Natural killer cell treated with Interleukin-12 subunit alpha and Interleukin-12 subunit beta and Interleukin-15 and Interleukin-18, amount 100 ng/mL, for 72 hours (primary cell): ENCODE measurements at places on chromosomes 3 and 15. TPM values are rescaled to one million over a fixed set of nuclear protein-coding genes. Genes with fewer than 3 reads are reported as not detected.

GRCh38 chr3:127254033-127254644 is 33.7 kb downstream of the PRR20G start:
- DNase-seq, result no peak

- DNase-seq, result no peak
These were observed 479.1 kb downstream of the ZBBX start for GRCh38 chr3:166900866-166901577.

DNA sequence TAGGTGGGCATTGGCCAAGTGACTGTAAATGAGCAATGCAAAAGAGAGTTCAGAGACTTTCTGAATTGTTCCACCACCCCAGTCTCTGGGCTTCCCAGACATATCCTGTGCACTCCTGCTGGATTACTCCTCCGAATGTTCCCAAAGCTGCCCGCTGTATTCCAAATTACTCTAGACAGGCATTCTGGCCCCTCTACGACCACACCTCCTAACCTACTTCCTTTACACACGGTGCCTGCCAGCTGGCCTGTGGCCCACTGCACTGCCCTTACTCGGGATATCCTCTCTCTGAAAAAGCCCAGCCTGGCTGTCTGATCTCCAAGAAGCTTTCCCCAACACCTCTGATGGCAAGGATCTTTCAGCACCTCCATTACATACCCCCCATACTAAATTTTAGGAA is 66.6 kb downstream of the DUT start:
- no peak for DNase-seq

- no peak for DNase-seq
These were observed 52.5 kb downstream of the CLDN11 start for GRCh38 chr3:170471149-170471548.

- DNase-seq, result no peak
These were observed 35.1 kb downstream of the MYH15 start for GRCh38 chr3:108475220-108475782.

DNA sequence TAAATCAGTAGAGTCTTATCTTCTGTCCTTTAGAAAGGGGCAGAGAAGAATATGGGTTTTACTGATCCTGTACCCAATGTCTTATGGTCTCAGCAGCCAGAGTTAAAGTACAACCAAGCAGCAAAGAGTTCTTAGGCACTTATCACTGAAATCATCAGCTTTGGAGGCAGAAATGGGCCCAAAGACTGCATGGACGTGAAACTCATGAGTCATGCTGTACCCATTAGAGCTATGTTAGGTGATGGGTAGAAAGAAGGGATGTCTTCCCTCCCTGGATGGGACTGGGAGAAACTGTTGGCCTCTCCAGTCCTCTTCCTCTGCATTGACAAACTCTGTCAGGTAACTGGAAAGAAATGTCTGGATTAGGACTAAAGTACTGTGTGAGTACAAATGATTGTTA is 63.4 kb downstream of the EOMES start:
- no peak for DNase-seq

DNA sequence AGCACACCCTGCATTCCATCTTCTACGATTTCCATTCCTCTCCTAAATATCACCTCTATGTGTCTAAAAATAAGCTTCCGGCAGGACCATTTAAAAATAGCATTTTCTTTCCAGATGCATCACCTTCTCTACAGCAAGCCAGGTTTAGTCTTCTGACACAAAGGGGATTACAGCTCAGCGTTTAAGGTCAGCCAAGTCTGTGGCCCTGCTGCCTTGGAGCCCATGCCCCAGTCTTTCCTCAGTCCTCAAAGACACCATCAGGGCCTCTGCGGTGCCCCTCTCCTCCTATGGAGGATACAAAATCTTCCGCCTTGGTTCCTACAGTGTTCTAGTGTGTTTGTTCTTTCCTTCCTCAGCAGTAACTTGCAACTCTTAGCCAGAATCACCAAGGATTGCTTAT is 3.8 kb downstream of the SELENOS start:
- no peak for DNase-seq

The SPINK8 gene
- not detected for total RNA-seq

DNA sequence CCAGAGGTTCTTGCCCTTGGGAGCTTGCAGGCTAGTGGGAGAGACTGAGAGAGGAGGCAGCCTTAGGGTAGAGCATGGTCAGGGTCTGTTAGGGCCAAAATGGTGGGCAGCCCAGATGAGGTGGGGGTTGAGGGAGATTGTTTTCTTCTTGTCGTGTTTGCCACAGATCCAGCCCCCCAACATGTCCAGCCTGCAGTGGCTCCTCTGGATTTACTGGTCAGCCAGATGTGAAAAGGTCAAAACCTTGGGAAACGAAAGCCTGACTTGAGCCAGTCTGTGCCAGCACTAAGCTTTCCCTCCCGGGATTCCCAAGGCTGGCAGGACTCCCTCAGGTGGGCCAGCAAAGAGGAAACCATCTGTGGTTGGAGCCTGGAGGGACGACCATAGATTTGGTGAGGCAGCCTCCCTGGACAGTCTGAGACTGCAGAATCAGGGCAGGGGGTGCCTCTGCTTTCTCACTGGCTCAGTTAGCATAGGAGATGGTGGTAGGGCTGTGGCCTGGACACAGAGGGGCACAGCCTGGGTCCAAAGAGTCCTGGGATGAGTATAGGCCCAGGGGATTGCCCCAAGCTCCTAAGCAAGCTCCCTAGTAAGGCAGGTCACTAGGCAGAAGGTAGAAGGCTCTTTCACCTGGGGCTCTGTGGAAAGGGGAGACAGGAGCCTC is 51.2 kb upstream of the PRR23C start:
- no peak for DNase-seq

GRCh38 chr3:171797873-171798272 is 12.4 kb downstream of the PLD1 start:
- no peak for DNase-seq

The SATB1 gene
- 401 TPM for total RNA-seq

- no peak for DNase-seq
These were observed 150.2 kb downstream of the TP63 start for GRCh38 chr3:189781415-189781814.

The TEX9 gene
- total RNA-seq, result 0.67 TPM

The KNG1 gene
- total RNA-seq, result not detected

GRCh38 chr15:93164409-93164808 is 75.4 kb upstream of the RGMA start:
- no peak for DNase-seq

DNA sequence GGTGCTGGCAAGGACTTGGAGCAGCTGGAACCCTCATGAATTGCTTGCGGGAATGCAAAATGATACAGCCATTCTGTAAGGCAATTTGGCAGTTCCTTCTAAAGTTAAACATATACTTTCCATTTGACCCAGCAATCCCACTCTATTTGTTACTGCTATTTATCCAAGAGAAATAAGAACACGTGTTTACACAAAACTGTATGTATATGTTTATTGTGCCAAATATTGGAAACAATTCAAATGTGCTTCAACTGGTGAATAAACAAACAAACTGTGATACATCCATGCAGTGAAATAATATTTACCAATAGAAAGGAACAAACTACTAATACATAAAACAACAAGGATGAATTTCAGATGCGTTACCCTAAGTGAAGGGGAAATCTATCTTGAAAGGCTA is 60.0 kb upstream of the NTRK3 start:
- no peak for DNase-seq

DNA sequence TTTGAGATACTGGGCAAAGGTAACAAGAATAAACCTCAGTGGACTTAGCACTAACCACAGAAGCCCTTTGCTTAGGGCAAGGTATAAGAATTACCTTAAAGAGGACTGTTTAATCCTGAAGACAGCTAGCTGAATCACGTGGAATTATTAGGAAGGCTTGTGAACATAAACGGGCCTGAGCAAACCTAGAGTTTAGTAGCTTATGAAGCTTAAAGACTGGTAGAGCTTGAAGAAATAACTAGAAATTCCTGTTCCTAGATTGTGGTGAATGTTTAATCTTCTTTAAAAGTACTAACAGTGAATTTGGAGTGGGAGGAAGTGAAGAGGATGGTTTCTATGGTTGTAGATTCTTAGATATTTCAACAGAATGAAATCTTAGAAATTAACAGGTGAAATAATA is 428.9 kb upstream of the THRB start:
- DNase-seq, result no peak

DNA sequence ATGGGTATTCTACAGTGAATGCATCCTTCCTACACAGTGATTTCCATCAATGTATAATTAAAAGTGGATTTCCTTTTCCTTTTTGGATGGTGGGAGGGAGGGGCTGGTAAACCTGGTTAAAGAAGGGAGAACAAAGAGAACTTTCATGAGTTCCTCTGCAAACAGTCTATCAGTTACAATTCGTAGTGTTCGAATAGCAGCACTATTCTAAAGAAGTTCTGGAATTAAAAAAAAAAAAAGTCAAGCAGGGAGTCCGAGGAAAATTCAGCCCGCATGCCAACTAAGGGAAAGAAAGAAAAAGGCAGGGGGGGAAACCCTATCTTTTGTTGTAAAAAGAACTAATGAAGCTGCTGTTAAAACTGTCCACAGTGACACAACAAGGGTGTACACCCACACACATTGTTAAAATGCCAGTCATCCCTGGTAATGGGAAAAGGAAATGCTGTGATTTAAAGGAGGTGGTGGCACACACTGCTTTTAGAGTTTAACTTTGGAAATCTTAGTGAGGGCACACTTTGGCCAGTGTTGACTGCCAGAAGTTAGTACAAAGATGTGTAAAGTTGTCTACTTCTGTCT is 521.2 kb downstream of the ZIC1 start:
- no peak for DNase-seq

GRCh38 chr15:81880833-81881232 is 165.0 kb downstream of the MEX3B start:
- no peak for DNase-seq

The BFSP2 gene
- not detected for total RNA-seq

DNA sequence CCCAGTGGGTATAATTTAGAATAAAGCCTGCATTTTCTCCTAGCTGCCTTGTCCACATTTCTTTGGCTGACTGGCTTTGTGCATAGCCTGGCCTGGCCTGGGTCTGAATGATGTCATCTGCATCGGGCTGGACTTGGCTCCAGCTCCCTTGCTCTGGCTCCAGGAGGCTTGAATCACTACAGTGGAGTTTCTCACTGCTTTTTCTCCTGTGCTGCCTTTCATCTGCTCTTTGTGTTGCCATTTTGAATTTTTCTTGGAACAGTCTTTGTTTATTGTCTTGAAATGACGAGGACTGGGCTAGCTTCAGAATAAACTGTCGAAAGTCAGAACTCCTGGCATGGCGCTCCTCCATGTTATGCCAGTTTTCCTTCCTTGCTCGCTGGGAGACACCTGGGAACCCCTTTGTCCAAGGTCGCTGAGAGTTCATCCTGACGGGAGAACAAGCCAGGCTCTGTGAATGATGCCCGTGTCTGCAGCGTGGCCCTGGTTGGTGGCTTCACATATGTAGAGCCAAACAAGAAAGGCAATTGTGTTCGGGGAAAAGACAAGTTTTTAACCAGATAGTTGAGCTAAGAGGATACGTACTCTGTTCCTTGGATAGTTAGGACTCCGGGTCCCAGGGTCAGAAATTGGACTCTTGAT is 258.9 kb downstream of the PDZRN3 start:
- no peak for DNase-seq
